ENCODE measurements at places on chromosomes 3 and 15.

GRCh38 chr3:184203526-184203925, 17.5 kb downstream of the ABCF3 start:
- no peak for DNase-seq

DNA sequence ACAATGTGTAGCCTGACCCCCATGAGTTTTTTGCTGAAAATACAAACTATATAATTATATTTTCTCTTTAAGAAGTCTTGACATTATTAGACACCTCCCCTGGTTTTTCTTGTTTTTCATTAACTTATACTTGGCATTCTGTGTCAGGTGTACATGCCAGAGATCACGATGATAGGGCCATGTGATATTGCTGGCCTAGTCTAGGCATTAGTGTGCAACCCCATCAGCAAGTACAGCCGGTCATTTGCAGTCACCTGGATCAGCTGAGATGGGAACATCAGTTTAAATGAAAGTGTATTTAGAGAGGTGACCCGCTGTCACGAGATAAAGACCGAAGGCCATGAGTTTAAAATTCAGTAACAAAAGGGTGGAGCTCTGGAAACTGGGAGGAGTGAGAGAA, 12.6 kb upstream of the SPPL2A start:
- no peak for DNase-seq

DNA sequence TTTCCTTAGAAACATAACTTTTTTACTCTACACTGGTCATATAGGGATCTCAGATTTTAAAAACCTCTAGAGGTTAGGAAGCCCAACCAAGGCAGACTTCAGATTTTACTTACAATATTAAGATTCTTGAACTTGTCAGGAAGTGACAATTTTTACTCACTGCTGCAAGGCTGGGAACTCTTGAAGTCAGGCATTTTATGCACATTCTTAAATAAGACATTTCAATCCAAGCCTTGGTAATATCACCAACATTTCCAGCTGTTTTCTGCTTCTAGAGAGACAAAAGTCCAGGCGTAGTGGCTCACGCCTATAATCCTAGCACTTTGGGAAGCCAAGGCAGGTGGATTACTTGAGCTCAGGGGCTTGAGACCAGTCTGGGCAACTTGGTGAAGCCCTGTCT, 33.6 kb upstream of the UBP1 start:
- DNase-seq: no peak

DNA sequence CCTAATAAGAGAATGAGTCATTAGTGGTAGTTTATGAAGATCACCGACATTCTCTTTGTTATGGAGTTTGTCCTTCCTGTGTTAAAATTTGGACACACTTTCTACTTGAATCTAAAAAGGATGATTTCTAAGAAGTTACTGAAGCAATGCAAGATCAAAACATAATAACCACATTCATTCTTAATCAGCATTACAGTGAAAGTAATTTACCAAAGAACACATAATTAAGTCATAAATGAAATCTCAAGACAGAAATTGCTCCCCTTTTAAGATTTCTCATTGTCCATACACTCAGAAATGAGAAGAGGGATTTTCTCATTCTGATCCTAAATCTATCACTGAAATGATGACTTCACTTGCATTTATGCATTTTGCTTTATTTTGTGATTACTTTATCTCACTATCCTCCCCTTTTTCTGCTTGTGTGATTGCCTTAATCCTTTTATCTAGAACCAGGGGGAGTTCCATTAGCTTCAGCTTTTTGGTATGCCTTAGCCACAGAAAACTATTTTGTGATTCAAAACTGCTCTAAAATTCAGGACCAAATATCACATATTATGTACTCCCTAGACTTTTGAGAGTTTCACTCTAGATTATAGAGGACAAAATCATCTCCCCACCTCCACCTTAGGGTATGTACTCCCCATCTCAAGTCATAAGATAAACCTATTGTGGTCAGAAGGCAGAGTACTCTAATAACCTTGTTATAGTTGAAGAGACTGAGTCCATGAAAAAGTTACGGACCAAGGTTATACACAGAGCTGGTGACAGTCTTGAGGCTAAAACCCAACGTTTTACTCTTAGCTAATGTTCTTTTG, 817.6 kb upstream of the CFAP20DC start:
- DNase-seq: no peak

GRCh38 chr15:40058476-40059140, 19.6 kb upstream of the SRP14 start:
- DNase-seq: peak; percentile 82

DNA sequence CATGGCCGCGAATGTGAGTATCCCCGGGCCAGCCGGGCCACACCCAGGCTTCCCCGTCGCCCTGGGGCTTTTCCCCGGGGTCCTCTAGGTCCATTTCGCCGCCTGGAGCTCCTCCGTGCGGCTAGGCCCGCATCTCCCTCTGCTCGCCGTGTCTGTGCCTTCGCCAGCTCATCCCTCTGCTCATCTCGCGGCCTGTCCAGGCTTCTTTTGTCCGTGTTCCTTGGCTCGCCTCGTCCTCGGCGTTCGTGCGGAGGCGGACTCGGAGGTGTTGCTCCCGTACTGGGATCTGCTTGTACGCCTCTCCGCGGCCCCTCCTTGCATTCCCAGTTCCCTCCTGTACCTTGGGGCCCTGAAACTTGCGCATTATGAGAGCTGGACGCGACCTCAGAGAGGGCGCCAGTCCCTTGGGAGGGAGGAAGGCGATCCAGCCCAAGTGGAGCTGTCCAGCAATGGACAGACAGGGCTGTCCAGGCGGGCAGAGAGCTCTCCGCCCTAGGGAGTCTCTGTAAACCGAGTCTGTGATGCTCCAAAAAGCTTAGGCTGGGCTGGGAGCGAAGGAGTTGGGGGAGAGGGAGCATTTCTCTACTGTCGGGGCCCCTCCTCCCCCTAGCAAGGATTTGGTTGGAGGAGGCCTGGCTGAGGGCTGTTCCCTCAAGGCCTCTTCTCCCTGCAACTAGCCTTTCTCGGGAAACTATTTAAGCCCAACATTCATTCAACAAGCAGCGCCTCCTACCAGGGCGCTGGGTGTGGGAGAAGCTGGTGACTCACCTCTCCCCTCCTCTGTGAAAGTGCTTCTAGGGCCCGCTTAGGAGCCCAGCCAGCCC, 553 bp downstream of the TMEM43 start:
- DNase-seq: peak; percentile 97

DNA sequence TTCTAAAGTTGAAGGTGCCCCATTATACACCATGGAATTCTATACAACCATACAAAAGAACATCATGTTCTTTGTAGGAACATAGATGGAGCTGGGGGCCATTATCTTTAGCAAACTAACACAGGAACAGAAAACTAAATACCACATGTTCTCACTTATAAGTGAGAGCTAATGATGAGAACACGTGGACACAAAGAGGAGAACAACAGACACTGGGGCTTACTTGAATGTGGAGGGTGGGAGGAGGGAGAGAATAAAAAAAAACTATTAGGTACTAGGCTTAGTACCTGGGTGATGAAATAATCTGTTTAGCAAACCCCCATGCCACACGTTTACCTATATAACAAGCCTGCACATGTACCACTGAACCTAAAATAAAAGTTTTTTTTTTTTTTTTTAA, 342.7 kb downstream of the PLCL2 start:
- no peak for DNase-seq

- DNase-seq: peak; percentile 70
Measured at GRCh38 chr3:88137836-88138235, 11.9 kb upstream of the C3orf38 start.

GRCh38 chr15:29451201-29451781, 181.7 kb upstream of the NSMCE3 start:
- DNase-seq: no peak

GRCh38 chr15:92100301-92100700, 246.8 kb downstream of the SLCO3A1 start:
- DNase-seq: no peak

- DNase-seq: no peak
Measured at GRCh38 chr3:2851835-2852234, 258.3 kb downstream of the IL5RA start.

DNA sequence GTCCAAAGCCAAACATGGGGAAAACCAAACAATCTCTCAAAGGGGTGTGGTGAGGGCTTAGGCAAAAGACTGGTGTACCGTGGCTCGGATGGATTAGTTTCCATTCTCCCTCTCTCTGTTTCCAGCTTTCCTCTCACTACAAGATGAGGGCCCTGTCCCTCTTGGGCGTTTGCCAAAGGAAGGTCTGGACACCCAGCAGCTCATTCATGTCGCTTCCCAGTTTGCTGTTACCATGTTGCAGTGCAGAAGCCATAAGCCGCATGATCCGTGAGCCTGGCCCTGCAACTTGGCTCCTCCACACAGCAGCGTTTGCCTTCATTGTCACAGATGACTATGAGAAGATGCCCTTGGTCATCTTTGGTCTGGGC, 92.2 kb downstream of the APBA2 start:
- no peak for DNase-seq

DNA sequence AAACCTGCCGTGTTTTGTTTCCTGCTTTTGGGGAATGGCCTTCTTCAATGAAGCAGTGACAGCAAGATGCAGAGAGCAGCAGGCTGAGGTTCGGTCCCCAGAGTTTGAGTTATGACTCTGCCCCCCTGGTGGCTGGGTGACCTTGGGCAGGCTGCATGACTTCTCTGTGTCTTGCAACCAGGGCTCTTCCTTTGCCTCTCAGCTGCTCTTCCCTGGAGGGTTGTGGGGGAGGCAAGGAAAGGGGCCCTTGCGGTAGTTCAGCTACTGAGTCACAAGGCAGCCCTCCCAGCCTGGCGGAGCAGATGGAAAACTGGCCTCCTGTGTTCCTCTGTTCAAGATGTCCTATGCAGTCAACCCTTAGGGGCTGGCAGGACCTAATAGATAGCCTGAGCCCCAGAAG, 17.1 kb downstream of the CTXND1 start:
- peak; percentile 23 for DNase-seq

DNA sequence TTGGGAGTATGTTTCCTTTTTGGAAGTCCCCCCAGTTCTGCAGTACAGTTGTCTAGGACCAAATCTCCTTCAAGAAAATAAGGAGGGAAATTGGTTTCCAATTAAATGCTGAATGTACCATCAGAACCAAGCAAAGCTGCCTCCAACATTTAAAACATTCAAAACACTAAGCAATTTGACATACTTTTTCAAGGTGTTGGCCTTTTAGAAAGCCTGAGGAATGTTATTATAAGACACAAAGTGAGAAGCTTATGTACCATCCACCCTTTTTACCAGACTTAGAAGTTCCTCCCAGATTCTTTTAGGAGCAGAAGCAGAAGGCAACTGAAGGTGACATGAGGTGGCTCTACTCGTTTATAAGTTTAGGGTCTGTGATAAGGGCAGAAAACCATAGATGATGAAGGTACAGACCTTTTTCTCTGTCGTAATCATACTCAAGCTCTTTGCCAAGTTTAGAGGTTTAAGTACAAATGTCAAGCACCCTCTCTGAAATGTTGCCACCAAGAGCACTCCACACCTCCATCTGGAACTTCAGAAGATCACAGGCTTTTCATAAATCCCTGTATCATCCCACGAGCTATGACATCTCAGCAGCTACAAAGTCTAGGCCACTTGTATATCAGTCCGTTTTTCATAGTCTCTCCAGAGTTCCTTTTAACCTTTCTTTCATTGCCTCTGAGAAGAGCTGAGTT, 282.5 kb upstream of the THBS1 start:
- no peak for DNase-seq

- no peak for DNase-seq
Measured at GRCh38 chr3:23079976-23080375, 123.2 kb upstream of the UBE2E2 start.

DNA sequence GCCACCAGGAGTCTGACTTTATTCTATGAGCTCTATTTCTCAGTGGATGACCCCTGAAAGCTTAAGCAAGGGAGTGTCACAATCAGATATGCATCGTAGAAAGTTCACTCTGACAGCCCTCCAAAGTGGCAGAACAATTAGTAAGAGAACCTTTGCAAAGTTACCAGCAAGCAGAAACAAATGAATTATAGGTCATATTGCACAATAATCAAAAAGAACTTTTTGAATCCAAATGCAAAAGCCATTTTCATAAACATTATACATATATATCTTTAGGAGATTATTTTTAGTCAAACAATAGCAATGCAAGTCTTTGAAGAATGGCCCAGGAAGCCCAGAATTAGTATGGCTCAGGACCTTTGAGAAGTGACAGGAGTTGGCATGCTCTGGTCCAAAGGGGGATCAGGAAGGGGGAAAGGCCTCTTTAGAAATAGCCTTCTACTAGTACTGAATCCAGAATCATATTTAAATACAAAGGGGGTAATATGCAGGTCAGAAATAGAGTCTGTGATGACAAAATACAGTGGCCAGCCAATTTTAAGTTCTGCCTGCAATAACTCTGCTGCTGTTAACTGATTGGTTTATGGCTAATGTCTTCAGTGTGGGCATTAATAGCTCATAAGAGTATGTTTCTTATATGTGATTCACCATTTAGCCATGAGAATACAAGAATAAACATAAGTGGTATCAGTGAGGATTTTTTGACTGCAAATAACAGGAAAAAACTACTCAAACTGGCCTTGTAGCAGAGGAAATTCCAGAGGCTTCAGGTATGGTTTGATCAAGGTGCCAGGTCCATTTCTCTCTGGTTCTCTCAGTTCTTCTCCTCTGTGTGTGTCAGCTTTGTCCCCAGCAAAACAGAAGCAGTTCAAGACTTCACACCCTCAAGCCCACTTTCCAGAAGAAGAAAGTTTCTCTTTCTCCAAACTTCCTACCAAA, 17.0 kb upstream of the ITGB5 start:
- DNase-seq: peak; percentile 42

- no peak for DNase-seq
Measured at GRCh38 chr3:50256978-50257890, 11.7 kb upstream of the SEMA3B start.

DNA sequence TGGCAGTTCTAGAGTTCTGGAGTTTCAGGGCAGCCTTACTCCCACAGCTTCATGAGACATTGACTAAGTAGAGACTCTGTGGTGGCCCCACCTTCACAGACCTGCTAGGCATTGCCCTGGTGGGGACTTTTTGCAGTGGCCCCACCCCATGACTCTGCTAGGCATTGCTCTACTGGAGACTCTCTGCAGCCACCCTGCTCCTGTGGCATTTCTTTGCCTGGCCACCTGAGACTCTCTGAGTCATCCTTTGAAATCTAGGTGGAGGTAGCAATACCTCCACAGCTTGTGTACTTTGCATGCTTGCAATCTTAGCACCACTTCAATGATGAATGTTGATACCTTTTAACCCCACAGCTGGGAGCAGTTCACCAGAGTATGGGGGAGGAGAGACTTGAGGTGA, 40.6 kb upstream of the DHX36 start:
- DNase-seq: no peak

GRCh38 chr3:38122712-38123290, 14.1 kb downstream of the ACAA1 start:
- DNase-seq: no peak

GRCh38 chr3:160784853-160785252, 28.8 kb downstream of the PPM1L start:
- DNase-seq: no peak

- no peak for DNase-seq
Measured at GRCh38 chr3:122416966-122417365, 1.1 kb upstream of the WDR5B start.

DNA sequence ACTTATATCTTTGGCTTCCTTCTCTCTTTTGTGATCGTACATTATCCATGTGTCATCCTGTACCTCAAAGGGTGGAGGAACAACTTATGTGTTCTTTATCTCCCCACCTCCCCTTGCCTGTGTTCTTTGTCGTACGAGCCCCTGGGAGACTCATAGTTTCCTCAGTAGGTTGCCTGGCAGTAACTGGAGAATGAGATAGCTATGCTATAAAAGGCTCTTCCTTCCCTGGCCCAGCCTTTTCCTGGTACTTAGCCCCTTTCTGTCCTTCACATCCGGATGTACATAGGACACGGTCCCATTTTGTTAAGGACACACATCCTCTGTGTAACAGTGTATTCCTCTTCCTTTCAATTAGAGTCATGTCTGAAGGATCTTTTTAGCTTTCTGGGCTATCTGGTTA, 32.1 kb downstream of the PLCL2 start:
- DNase-seq: peak; percentile 43
